M059J (cell line): ENCODE measurements at places on chromosomes 5 and 9. TPM values are rescaled to one million over a fixed set of nuclear protein-coding genes. Genes with fewer than 3 reads are reported as not detected.

PCDHB4 gene
- total RNA-seq, result 0.07 TPM in 1 of 2 replicates, not detected in the other

LIFR gene
- 8.9 and 10.8 TPM in 2 replicates for total RNA-seq

ZNF483 gene
- 0.59 and 2.4 TPM in 2 replicates for total RNA-seq

MEIKIN gene
- total RNA-seq, result not detected in 2 replicates

SLC9A3 gene
- total RNA-seq, result 2.9 and 3.0 TPM in 2 replicates

GKAP1 gene
- 4.6 and 9.6 TPM in 2 replicates for total RNA-seq

LCN1 gene
- not detected in 2 replicates for total RNA-seq

HBEGF gene
- 9.2 and 13.8 TPM in 2 replicates for total RNA-seq

TMEM215 gene
- not detected in 2 replicates for total RNA-seq

FOXD4 gene
- 0.05 TPM in 1 of 2 replicates, not detected in the other for total RNA-seq

ANKRD55 gene
- 0.17 TPM in 1 of 2 replicates, not detected in the other for total RNA-seq

- peak; percentile 22 for DNase-seq
Measured at GRCh38 chr9:107043886-107044285, 180.9 kb downstream of the ZNF462 start.

GRCh38 chr9:36640771-36641381, 68.2 kb downstream of the MELK start:
- no peak for DNase-seq

DNA sequence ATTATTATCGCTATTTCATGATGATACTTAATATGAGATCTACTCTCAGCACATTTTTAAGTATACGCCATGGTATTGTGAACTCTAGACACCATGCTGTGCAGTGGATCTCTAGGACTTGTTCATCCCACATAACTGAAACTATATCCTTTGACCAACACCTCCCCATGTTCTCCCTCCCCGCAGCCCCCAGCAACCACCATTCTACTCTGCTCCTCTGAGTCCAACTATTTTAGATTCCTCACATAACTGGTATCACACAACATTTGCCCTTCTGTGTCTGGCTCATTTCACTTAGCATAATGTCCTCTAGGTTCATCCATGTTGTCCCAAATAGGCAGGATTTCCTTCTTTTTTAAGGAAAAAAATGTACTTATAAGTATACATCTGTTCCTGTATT, 6.6 kb upstream of the TBC1D2 start:
- DNase-seq, result no peak

DNA sequence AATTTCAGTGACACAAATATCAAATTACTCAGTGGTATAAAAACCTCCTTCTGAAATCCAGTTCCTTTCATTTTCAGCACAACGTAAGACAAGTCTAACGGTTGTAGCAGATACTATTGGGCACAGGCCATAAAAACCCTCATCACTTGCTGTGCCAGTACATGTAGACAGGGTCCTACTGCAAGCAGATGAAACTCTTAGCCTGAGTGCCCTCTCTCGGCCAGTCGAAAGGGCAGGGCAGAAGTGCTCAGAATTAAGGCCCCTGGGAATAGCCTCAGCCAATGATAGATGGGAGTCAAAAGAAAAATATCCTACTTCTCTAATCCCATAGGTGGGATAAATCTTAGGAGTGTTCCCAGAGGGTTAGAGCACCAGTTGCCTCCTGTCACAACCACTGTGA, 168.5 kb upstream of the FER start:
- no peak for DNase-seq

DNA sequence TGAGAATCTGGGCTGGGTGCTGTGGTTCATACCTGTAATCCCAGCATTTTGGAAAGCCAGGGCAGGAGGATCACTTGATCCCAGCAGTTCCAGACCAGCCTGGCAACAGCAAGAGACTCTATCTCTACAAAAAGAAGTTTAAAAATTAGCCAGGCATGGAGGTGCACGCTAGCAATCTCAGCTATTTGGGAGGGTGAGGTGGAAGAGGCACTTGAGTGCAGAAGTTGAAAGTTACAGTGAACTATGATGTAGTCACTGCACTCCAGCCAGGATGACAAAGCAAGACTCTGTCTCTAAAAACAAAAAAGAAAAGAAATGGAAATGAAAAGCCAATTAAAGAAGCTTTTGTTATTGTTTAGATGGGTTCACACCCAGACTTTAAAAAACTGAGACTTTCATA, 131.6 kb upstream of the RASA1 start:
- no peak for DNase-seq

DNA sequence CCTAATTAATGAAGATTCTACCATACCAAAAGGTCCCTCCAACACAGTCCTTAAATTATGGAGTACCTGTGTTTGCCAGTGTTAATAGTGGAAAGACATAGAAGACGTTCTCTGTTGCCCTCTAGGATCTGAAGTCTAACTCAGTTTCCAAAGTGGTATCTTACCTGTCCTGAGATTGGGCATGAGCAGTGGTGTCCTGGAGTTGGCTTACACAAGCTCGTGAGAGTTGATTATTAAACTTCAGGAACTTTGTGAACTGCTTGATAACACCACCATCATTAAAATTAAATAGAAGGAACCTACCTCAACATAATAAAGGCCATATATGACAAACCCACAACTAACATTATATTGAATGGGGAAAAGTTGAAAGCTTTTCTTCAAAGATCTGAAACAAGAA, 60.9 kb upstream of the SMARCA2 start:
- no peak for DNase-seq

- no peak for DNase-seq
Measured at GRCh38 chr9:86585422-86586143, 231.4 kb upstream of the TUT7 start.

DNA sequence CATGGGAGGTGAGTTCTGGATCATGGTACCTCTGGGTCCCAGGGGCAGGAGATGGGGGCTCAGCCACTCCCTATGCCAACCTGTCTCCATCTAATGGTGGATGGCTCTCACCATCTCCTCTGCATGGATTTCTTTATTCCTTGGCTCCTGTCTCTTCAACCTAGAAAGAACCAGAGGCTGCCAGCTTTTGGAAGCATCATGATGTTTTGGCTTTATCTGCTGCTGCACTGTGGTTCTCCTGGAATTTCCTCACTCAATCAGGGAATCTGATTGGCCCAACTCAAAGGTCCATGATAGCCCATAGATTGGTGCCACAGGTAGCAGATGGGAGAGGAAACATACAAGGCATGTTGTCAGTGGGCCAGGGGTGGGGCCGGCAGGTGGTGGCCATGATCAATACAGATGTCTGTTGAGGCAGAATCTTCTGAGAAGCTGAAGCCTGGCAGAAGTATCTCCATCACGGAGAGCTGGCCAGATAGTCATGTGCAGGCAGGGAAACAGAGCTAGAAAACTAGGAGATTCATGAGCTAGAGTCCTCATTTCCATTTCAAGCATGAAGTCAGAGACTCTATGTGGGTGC, 158.2 kb downstream of the MACROH2A1 start:
- no peak for DNase-seq

- no peak for DNase-seq
Measured at GRCh38 chr5:5511904-5512416, 89.5 kb downstream of the ICE1 start.

- DNase-seq, result no peak
Measured at GRCh38 chr5:71697967-71698366, 21.1 kb upstream of the CARTPT start.

GRCh38 chr5:164132358-164132757, 626.9 kb downstream of the MAT2B start:
- DNase-seq, result no peak

- DNase-seq, result no peak
Measured at GRCh38 chr9:31034311-31034710, 1350.1 kb upstream of the ACO1 start.

GRCh38 chr5:15587916-15588315, 87.9 kb downstream of the FBXL7 start:
- peak; percentile 22 for DNase-seq

GRCh38 chr5:73831066-73831465, 205.1 kb downstream of the ARHGEF28 start:
- no peak for DNase-seq
